ENCODE measurements at places on chromosomes 11 and 22. TPM values are rescaled to one million over a fixed set of nuclear protein-coding genes. Genes with fewer than 3 reads are reported as not detected.
A peak's percentile ranks its signal among the peaks of the same experiment; 100 is the strongest.

GRCh38 chr11:27912916-27913315, 195.0 kb downstream of the KIF18A start:
- no peak for DNase-seq
- no peaks in the 10 kb centered on the region for H3K27me3 ChIP-seq
- H3K4me3 ChIP-seq, result no peak overlapping the region
- H3K27ac ChIP-seq, result no peak overlapping the region

GRCh38 chr11:113928311-113928710, 23.7 kb downstream of the HTR3B start:
- no peak for DNase-seq
- no peaks in the 10 kb centered on the region for H3K27me3 ChIP-seq
- H3K36me3 ChIP-seq, result no peaks in the 10 kb centered on the region
- no peak overlapping the region for H3K27ac ChIP-seq

GRCh38 chr11:23875176-23875850, 621.5 kb upstream of the LUZP2 start:
- no peak for DNase-seq
- no peaks in the 10 kb centered on the region for H3K36me3 ChIP-seq
- no peaks in the 10 kb centered on the region for H3K4me1 ChIP-seq
- no peak overlapping the region for H3K4me3 ChIP-seq
- no peak overlapping the region for H3K27ac ChIP-seq
- no peaks in the 10 kb centered on the region for H3K27me3 ChIP-seq

DNA sequence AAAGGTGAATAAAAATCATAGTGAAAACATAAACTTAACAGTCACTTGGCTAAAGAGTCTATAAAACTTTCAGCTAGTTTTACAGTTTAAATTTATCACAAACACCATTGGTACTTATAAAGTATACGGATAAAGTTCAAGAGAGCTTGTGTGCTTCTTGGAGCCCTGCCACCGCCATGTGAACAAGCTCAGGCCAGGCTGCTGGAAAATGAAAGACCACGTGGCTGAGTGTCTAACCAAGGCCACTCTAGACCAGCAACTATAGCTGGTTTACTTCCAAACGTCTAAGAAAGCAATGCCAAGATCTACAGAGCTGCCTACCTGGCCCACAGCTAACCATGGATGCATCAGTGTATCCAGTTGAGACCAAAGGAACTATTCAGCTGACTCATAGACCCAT, 66.3 kb upstream of the API5 start:
- no peak overlapping the region for H3K27ac ChIP-seq
- DNase-seq, result peak; percentile 90
- H3K36me3 ChIP-seq, result no peaks in the 10 kb centered on the region
- H3K27me3 ChIP-seq, result no peaks in the 10 kb centered on the region
- peaks cover 13% of the 10 kb centered on the region for H3K4me1 ChIP-seq
- H3K4me3 ChIP-seq, result no peak overlapping the region

- no peak overlapping the region for H3K27ac ChIP-seq
- H3K4me3 ChIP-seq, result no peak overlapping the region
- no peak for DNase-seq
- no peaks in the 10 kb centered on the region for H3K36me3 ChIP-seq
- H3K4me1 ChIP-seq, result no peaks in the 10 kb centered on the region
Observed at GRCh38 chr11:37558619-37559210, 960.7 kb upstream of the RAG2 start.

DNA sequence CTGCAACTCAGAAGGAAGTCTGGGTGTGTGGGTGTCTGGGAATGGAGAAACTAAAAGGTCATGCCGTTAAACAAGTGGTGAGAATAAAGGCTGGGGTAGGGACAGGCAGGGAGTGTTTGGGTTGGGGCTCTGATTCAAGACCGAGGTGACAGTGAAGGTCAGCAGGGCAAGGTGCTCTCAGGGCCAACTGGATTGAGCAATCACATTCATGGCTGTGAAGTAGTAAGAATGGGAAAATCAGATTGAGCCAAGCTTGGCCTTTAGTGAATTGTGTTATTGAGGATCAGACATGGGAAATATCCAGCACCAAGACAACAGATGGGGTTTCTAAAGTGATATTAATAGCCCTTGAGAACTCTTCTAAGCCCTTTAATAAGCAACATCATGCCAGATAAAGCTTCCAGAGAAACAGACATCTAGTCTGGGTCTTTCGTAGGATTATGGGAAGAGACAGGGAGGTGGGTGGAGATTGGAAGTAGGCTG, 24.3 kb downstream of the SCN3B start:
- H3K4me1 ChIP-seq, result no peaks in the 10 kb centered on the region
- H3K36me3 ChIP-seq, result no peaks in the 10 kb centered on the region
- DNase-seq, result no peak

DNA sequence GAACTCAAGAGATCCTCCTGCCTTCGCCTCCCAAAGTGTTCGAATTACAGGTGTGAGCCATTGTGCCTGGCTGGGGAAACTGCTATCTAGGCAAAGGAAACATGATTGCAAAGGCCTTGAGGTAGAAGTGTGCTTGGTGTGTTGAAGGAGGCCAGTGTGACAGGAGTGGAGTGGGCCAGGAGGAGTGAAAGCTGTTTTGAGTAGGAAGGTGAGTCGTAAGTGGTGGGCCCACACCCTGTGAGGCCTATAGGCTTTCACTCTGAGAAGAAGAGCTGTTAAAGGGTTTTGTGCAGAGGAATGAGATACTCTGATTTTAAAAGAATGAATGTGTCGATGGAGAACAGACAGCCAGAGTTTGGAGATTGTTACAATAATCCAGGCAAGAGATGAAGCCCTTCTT, 43.4 kb downstream of the WEE1 start:
- peaks cover 25% of the 10 kb centered on the region for H3K4me1 ChIP-seq
- H3K27me3 ChIP-seq, result no peaks in the 10 kb centered on the region
- no peak for DNase-seq
- no peak overlapping the region for H3K4me3 ChIP-seq
- no peak overlapping the region for H3K27ac ChIP-seq

- no peaks in the 10 kb centered on the region for H3K4me1 ChIP-seq
- no peaks in the 10 kb centered on the region for H3K27me3 ChIP-seq
Observed at GRCh38 chr11:42249401-42249800, 789.9 kb upstream of the LRRC4C start.

- H3K27ac ChIP-seq, result no peak overlapping the region
- no peaks in the 10 kb centered on the region for H3K4me1 ChIP-seq
- DNase-seq, result no peak
Observed at GRCh38 chr11:1107316-1108245, 32.9 kb downstream of the MUC2 start.

DNA sequence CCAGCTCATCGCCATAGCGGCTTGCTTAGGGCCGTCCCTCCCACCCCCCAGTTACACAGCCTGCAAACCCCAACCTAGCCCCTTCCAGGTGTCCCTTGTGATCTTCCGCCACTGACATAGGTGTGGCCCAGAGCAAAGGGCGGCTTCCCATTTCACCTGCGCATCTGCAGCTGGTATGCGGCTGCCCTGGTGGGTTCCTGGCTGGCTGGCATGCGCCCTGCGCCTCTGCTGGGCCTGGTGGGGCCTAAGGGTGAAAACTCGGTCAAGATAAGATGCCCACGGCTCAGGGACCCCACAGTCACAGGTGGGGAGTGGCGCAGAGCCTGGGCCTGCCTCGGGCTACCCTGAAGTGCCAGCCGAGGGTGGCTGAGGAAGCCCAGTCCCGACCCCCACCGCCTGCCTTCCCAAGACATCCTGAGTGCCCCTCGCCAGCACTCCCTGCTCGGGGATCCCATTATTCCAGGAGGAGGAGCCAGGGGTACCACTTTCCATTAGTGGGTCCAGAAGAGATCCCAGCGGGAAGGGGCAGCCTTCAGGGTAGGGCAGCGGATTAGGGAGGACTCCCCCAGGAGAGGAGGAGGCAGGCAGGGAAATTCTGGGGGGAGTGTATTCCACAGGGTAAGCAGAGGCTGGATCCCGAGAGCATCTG, 36.9 kb upstream of the KCNQ1OT1 start:
- no peaks in the 10 kb centered on the region for H3K36me3 ChIP-seq
- no peak overlapping the region for H3K27ac ChIP-seq
- H3K27me3 ChIP-seq, result no peaks in the 10 kb centered on the region
- H3K4me3 ChIP-seq, result no peak overlapping the region
- peaks cover 13% of the 10 kb centered on the region for H3K4me1 ChIP-seq

The MPEG1 gene
- total RNA-seq, result 3.9 TPM

The UCP3 gene
- total RNA-seq, result 2.3 TPM

The NPAS4 gene
- total RNA-seq, result not detected

The NELL1 gene
- total RNA-seq, result not detected

The MPZL3 gene
- 4.0 TPM for total RNA-seq

The ABCC8 gene
- total RNA-seq, result 87.0 TPM

The GGTLC3 gene
- not detected for total RNA-seq

Measured in body of pancreas (tissue), 4 donors.